Brain pericyte (primary cell): ENCODE measurements at places on chromosomes 12 and 14.

- DNase-seq: no peak
Observed at GRCh38 chr12:108542320-108542719, 18.7 kb downstream of the SART3 start.

DNA sequence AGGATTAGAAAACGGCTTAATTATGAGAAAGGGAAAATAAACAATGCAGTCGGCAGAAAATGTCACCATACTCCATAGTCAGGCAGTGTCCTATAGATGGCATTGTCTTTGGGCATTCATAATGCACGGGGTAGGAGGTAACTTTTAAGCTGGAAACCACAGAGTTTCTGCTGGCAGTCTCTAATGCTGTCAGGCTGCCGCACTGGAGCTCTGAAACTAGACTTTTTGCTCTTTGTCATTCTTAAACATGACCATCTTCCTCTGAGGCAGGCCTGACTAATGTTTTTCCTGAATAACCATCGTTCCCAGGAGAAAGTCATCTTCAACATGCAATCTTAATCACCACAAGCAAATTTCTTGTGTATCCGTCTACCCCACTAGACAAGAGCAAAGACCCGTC, 108.8 kb downstream of the ETNK1 start:
- no peak for DNase-seq

- DNase-seq: no peak
Observed at GRCh38 chr14:71632440-71632946, 299.7 kb upstream of the RGS6 start.

- no peak for DNase-seq
Observed at GRCh38 chr12:25041006-25041741, 92.3 kb upstream of the BCAT1 start.

DNA sequence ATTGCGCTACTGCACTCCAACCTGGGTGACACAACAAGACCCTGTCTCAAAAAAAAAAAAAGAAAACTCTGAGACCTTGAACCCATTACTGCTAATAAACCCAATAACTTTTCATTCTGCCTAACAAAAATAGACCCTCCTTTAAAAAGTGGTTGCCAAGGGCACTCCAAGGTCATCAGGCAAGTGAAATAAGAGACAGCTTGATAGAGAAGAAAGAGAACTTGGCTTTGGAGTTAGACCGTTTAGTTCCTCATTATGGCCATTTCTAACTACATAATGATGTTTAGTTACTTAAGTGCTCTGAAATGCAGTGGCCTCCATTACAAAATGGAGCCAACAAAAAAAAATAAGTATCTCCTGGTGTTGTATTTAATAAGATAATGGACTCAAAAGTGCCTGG, 55.9 kb downstream of the PHLDA1 start:
- DNase-seq: no peak

- DNase-seq: no peak
Observed at GRCh38 chr12:132998741-132999140, 12.6 kb downstream of the ZNF26 start.

DNA sequence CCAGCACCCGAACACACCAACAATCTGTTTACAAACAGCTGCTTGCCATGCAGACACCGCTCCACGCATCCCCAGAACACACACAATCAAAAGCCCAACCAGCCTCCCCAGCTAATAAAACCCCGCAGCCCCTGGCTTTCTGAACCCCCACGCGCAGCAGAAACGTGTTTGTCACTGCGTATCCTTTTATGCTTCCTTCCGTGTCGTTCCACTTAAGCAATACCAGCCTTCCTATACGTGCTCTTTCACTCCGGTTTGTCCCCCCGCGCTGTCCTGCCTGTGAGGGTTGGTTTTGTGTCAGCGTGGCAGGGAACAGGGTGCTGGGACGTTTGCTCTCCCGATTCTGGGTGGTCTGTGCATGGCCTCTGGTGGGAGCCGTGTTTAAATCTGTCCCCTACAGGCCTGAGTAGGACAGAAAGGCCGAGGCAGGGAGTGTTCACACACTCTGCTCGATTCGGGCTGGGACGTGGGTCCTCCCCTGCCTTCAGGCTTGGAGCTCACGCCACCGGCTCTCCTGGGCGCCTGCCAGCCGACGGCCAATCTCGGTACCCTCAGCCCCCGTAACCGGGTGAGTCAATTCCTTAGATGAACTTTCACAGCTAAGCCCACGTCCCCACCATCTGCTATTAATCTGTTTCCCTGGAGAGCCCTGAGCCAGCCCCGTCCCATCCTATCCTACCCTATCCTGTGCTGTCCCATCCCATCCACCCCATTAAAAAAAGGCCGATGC, 60.0 kb downstream of the NOC4L start:
- DNase-seq: no peak

- DNase-seq: no peak
Observed at GRCh38 chr12:116594325-116595038, 35.3 kb downstream of the MAP1LC3B2 start.

DNA sequence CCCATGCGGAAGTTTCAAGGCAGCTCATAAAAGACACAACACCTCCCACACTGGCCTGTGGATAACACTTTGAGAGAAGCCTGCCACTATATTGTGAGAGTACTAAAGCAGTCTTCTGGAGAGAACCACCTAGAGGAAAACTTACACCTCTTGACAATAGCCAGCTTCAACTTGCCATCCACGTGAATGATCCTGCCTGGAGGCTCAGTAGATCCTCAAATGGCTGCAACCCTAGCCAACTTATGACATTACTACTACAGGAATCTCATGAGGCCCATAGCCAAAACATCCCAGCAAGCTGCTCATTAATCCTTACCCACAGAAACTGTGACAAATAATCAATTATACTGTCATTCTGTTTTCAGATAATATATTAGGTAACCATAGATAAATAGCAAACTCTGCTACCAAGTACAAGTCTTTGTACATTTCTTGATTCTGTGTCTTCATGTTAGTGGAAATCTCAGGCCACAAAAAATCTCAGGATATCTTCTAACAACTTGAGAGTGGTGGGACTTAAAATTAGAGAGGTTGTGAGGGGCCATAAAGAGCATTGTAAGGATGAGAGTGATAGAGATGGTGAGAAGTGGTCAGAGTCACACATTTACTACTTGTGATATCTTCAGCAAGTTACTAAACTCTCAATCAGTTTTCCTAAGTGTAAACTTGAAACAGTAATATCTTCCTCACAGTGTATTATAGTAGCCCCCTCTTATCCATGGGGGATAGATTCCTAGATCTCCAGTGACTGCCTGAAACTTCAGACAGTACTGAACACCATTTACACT, 368.0 kb downstream of the C12orf50 start:
- DNase-seq: no peak

DNA sequence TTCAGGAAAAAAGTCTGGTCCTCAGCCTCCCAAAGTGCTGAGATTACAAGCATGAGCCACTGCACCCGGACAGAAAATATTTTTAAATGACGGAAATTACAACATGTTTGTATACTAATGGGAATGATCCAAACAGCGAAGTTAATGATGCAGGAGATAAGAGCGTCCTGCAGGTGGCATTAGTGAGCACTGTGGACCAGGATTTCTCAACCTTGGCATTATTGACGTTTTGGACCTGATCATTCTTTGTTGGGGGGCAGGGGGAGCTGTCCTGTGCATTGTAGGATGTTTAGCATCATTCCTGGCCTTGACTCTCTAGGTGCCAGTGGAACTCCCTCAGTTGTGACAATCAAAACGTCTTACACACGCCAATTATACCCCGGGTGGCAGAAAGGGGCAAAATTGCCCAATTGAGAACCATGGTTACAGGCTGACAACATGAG, 34.1 kb downstream of the SCFD1 start:
- DNase-seq: no peak

GRCh38 chr14:51593397-51593796, 58.3 kb upstream of the FRMD6 start:
- no peak for DNase-seq

DNA sequence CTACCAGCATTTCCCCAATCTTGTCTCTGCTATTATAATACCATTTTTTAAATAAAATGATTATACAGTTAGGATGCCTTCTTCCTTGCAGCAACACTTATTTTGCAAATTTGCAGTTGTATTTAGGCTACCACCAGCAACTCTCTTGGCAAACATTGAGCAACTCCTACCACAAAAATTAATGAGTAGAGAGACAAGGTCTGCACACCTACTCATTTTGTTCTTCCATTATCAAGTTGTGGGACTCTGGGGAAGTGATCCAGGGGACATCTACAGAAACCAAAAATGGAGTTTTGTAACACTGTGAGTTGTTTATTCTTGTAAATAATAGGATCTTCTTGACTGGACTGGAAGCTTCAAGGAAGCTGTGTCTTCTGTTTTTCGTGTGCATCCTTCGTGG, 38.6 kb downstream of the DGLUCY start:
- no peak for DNase-seq

- no peak for DNase-seq
Observed at GRCh38 chr12:129606239-129606638, 297.6 kb downstream of the TMEM132D start.

GRCh38 chr12:82366197-82366596, 7.9 kb downstream of the METTL25 start:
- no peak for DNase-seq

GRCh38 chr12:62472472-62472871, 5.8 kb downstream of the MON2 start:
- no peak for DNase-seq

DNA sequence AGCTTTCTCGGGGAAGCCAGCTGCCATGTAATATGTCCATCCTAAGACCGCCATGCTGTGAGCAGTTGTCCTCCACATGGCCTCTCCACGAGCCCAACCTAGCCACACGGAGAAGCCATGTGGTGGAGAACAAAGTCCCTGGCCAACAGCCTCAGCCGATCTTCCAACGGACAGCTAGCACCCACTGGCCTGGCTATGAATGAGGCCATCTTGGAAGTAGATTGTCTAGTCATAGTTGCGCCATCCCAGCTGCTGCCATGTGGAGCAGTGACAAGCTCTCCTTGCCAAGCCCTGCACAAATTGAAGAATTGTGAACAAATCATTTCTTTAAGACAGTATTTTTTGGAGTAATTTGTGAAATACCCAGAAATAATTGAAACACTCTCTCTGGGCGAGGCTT, 49.3 kb upstream of the USP44 start:
- DNase-seq: no peak

DNA sequence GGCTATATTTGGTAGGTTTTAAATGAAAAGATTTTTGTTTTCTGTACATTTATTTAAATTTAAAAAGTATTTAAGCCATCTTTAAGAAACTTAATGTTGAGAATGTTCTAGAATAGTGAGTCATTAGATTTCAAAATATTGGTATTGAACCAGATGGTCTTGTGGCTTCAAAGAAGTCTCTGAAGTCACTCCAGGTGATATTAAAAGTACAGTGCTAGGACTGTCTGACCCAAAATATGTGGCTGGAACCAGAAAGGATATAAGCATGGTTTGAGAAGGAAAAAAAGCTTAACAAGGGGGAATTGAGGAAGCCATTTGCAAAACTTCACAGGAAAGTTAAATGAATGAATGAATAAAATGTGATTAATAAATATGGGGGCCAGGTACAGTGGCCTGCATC, 28.7 kb upstream of the MDM2 start:
- DNase-seq: no peak

- no peak for DNase-seq
Observed at GRCh38 chr14:103509864-103510723, 12.5 kb downstream of the CKB start.

DNA sequence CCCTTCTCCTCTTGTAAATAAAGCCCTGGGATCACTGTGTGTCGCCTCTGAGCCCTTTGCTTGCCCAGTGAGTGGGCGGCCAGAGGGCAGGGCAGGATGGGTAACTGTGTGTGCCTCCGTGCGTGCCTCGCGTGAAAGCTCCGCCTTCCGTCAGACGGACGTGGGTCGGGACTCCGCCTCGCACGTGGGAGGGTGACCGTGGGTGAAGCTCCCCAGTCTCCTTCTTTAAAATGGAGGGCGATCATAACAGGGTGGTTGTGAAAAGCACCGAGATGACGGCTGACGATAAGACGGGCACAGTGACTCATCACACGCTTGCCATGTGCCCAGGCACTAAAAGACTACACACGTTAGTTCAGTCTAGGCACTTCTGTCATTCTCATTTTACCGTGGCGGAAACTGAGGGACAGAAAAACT, 9.2 kb downstream of the PHB2 start:
- no peak for DNase-seq
